ENCODE measurements at places on chromosomes 7 and 10.
A peak's percentile ranks its signal among the peaks of the same experiment; 100 is the strongest.

DNA sequence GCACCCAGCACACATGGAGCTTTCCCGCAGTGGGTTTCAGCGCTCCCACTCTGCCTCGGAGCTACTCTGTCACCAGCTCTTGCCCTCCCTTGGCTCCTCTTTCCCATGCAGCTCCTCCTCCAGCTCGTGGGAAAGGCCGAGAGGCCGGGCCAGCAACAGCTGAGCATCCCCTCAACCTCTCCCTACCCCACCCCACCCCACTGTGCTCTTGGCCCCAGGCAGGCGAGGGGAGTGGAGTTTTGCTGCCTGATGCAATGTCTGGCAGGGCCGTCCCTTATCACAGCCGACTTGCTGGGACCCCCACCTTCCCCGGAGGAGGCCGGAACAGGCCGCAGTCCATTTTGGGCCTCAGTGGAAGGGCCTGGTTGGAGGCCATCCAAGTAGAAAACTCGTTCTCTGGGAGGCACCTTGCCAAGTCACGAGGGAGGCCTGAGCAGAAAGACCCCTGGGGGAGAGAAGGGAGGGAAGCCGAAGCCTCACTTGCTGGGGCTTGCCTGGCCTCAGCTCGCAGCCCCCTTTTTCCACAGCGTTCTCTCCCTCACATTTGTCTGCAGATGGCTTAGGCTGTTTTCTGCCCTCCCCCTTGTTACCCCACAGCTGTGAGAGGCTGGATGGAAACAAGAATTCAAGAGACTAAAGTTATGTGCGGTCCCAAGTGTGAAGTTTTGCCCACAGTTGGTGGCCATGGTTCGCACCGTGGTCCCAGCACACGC is 35.3 kb downstream of the CHST3 start:
- no peak for DNase-seq

- DNase-seq, result no peak
Observed at GRCh38 chr7:141698247-141699015, 3.5 kb downstream of the DENND11 start.

GRCh38 chr10:38070501-38070900 is 23.6 kb upstream of the ZNF37A start:
- DNase-seq, result no peak

DNA sequence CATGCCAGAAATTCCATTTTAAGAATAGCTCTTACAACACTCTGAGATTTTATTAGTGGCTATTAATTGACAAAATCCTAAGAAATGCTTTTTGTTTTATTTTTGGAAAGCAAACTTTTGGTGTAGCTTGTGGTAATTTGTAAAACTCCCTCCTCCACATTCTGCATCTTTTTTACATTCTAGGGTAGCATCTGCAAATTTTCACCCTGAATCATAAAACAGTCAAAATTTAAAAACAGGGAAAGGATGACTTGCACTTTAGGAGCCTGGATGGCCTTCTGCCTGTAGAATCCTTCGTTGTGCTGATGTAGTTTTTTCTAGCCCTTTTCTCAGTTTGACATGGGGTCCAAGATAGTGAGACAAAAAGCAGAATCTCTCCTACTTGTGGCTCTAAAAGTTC is 316.1 kb downstream of the ADRA2A start:
- DNase-seq, result no peak

GRCh38 chr10:31630861-31631567 is 297.6 kb downstream of the ARHGAP12 start:
- DNase-seq, result no peak

- no peak for DNase-seq
Observed at GRCh38 chr10:17768496-17768895, 16.5 kb downstream of the TMEM236 start.

- no peak for DNase-seq
Observed at GRCh38 chr7:159039716-159040115, 105.0 kb downstream of the VIPR2 start.

DNA sequence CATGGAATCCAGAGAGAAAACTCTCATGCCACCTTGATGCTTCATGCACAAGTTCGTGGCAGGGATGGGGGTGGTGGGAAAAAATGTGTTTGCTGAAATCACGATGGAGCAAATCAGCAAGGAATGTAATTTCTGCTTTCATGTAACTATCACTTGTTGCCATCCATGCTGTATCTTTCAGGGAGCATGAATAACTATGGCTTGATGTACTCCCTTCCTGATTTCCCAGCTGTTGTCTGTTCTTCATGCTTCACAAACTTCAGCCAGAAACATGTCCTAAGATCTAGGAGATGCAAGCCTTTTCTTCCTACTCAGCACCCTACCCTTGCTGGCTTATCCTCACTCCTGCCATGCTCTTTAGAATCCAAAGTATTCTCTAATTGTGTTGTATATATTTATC is 64.0 kb downstream of the LRRC4 start:
- no peak for DNase-seq

DNA sequence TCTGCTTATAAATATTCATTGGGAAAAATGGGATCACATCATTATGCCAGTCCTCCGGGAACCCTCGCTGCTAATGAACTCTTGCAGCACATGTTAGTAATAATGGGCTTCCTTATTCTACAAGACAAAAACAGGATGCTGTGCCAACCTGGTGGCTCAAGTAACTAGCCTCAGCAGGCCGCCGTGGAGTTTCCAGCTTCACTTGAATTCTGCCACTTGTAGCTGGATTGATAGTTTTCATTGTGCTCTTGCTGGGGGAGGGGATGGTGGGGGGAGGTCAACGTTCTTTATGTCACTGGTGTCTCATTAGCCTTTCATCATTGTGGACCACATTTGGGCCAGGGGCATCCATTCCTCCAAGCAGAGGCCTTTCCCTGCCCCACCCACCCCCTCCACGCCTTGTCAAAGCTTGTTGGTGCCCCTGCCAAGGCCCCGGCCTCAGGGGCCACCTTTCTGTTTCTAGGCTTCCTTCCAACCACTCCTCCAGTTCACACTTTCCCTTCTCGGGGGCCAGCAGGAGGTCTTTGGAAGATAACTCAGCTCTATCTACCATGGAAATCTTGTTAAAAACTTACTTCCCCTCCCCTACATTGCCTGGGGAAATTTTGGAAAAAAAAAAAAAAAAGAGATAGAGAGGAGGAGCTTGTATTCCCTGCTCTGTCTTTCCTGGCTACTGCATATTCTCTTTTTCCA is 153.9 kb downstream of the BMPER start:
- no peak for DNase-seq

GRCh38 chr10:83252596-83252995 is 886.7 kb upstream of the GHITM start:
- DNase-seq, result no peak

GRCh38 chr7:19958309-19958896 is 185.0 kb upstream of the TMEM196 start:
- peak; percentile 96 for DNase-seq

DNA sequence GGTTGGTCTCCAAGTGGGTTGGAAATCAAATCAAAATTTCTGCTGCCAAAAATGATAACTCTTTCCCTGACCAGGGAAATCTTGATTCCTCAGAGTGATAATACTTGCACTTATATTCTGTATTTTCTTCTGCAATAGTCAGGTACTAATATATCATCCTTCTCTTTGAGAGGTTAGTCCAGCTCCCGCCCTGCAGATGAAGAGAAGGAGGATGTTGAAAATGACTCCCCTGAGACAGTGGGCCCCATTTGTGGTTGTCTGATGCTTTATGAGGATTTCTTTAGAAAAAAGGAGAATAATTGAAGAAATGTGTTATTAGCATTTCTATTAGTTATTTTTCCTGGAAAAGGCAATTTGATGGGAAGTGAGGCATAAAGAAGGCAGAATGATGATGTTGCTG is 213.0 kb downstream of the SEC23IP start:
- no peak for DNase-seq

- DNase-seq, result no peak
Observed at GRCh38 chr7:25665903-25666670, 437.8 kb upstream of the NPVF start.

GRCh38 chr10:110149259-110149658 is 58.1 kb upstream of the MXI1 start:
- DNase-seq, result no peak
